ENCODE measurements at places on chromosomes 16 and 17.

- no peak for DNase-seq
These were observed 33.2 kb upstream of the STH start for GRCh38 chr17:45965812-45966211.

- DNase-seq = no peak
These were observed 38.7 kb upstream of the NFAT5 start for GRCh38 chr16:69526831-69527655.

DNA sequence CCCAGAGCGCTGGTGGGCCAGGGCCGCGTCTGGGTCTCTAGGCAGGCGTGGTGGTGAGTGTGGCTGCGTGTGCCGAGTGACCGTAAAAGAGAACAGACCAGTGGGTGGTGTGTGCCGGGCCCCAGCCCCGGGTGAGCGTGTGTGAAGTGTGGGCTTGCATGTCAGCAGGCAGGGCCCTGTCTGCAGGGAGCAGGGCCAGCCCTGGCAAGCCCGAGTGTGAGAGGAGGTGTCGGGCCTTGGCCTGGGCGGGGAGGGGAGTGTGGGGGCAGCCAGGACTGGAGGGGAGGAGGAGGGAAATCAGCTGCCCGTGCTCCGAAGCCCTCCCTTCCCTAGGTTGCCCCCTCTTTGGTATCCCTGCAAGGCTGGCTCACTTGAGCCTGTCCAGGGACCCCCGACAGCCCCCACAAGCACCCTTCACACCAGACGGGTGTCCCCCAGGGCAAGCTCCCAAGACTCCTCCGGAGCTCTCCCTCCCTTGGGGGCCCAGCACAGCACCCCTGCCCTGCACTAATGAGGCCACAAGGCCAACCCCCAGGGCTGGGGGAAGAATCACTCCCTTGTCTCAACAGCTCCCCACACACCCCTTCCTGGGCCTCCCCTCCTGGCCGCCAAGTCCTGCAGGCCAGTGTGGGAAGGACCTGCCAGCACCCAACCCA is 1.9 kb downstream of the USH1G start:
- no peak for DNase-seq

- no peak for DNase-seq
These were observed 21.4 kb downstream of the CDH5 start for GRCh38 chr16:66387817-66388332.

DNA sequence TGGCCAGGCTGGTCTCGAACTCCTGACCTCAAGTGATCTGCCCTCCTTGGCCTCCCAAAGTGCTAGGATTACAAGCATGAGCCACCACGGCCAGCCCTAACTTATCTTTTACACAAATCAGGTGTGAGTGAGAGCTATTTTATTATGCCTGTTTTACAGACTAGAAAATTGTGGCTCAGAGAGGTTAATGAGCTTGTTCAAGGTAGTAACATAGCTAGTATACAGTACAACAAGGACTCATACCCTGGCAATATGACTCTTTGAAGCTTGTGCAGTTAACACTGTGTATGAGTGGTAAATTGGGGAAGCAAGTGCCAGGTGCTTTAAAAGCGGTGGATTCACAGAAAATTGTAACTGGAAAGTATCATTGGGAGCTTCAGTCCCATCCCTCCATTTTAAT is 49.0 kb downstream of the YPEL2 start:
- DNase-seq = no peak

DNA sequence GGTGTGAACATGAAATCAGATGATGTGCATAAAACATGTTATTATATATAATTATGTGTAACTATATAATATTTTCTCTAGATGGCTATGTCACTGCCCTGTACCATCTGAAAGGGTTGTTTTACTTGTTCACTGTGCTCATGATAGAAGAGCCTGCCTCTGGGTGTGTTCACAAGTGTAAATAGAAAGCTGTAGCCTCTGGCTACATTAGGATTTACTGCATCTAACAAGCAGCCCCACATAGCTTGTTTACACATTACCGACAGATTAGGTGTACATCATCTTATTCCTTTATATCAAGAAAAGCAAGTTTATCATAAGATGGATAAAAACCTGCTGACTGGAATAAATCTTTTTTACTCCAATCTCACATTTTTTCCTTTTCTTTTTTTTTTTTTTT is 46.1 kb downstream of the CHD9 start:
- no peak for DNase-seq

DNA sequence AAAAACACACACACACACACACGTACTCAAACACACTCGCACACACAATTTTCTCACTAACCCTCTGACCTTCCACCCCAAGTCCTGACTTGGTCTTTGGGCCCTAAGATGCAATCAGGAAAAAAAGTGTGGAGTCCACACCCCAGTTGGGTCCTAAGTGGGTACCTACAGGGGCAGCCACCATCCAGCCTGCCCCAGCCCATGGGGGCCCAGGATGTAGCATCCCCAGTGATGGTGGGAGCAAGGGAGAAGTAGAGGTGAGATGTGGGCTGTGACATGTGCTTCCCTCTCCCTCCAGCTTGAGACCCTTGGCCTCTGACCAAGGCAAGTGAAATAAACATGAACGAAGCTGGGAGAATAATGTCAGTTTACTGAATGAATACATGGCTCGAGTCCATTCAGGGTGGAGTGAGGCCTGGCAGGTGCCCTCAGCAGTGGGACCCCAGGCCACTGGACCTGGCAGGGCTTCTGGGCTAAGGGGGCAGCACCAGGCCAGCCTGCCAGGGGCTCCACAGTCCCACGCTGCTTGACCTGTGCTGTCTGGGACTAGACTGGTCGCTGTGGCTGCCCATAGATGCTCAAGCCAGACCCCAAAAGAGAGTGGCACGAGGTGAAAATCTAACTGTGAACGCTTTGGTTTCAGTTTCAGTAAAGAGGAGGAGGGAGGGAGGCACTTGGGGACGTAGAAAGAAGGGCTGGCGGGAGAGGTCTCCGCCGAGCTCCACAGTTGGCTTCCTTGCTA is 73.7 kb downstream of the MRC2 start:
- DNase-seq = no peak

DNA sequence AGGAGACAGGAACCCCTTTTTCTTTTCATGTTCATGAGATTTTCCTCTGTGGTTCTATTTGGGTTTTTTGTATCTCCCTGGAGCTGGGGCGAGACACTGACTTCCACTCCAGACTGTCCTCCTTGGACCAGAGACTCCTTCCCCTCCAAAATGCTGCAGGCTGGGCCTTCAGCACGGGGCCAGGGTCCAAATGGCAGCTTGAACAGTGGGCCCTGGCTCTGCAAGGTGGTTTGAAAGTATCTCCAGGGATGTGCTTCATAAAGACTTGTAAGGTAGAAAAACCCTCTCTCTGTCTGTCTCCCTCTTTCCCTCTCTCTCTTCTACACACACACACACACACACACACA is 236.1 kb downstream of the ZNF423 start:
- no peak for DNase-seq

GRCh38 chr16:87288753-87289362 is 28.3 kb downstream of the C16orf95 start:
- no peak for DNase-seq
